ENCODE measurements at places on chromosomes 7 and 10.

- no peak for ATAC-seq
Measured at GRCh38 chr10:72137583-72137982, 49.2 kb upstream of the SPOCK2 start.

GRCh38 chr10:110214371-110214826 lies 7.0 kb downstream of the MXI1 start:
- ATAC-seq = no peak

DNA sequence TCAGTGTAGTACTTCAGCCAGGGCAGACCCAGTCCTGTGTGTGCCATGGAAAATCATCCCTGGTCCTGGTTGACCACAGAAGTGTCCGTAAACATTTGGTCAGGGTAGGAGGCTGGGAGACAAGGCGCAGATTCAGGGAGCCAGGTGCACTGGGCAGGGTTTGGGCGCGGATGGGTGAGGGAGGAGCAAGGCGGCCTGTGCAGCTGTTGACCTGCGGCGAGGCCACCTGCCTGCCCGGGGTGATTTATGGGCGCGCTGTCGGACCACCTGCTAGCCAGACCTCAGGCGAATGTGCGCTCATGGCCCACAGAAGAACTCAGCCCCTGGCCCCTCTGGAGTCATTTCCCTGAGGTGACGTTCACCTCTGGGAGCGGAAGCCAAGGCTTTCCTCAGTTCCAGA lies 6.6 kb downstream of the SFRP5 start:
- no peak for ATAC-seq

DNA sequence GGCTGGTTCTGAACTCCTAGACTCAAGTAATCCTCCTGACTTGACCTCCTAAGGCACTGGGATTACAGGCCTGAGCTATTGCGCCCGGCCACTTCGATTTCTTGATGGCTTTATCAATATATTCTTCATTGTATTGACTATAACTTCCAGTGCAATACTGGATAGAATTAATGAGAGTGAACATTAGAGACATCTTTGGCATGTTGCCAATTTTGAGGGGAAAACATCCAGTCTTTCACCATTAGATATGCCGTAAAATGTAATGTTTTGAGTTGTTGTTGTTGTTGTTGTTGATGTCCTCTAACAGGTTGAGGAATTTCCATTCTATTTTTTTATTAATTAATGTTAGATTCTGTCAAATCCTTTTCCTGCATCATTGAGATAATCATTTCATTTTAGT lies 578.9 kb downstream of the ZWINT start:
- no peak for ATAC-seq

DNA sequence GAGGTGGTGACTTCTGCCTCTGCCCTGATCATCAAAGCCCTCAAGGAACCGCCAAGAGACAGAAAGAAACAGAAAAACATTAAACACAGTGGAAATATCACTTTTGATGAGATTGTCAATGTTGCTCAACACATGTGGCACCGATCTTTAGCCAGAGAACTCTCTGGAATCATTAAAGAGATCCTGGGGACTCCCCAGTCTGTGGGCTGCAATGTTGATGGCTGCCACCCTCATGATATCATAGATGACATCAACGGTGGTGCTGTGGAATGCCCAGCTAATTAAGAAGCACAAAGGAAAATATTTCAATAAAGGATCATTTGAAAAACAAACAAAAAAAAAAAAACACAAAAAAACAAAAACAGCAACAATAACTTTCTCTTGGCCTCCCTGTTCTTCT lies 59.5 kb upstream of the TOMM7 start:
- no peak for ATAC-seq

DNA sequence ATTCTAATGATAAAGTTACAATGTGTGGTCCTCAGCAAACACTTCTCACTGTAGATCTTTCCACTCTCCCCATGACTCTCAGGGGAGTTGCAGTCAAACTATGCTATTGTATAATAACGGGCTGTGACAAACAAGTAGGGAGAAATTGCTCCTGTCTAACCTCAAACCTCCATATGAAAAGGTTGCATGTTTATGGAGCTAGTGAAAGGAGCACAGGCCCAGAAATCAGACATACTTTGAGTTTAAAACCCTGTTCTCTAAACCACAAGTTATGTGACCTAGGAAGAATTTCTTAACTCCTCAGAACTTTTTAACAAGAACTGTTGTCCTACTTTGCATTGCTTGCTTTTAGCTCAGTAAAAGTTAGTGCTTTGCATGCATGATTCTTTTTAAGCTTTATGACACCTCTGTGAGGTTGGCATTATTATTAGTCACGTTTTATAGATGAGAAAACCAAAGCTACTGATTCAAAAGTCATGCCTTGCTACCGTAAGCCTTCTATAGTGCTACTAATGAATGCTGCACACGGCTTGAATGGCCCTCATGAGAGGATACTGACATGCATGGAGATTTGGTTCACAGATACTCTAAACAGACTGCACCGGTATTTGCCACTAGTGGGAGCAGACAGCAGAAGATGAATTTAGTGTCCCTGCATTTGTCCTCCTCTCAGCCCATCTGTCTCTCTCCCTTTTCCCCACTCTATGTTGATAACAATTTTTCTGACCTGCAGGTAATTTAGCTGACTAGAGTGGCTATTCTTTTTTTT lies 129.5 kb upstream of the PCGF5 start:
- no peak for ATAC-seq

- no peak for ATAC-seq
Measured at GRCh38 chr10:32263300-32263699, 83.7 kb downstream of the EPC1 start.

GRCh38 chr7:16260236-16260728 lies 161.1 kb downstream of the CRPPA start:
- ATAC-seq = no peak

GRCh38 chr7:149471289-149471953 lies 10.6 kb upstream of the ZNF777 start:
- no peak for ATAC-seq

DNA sequence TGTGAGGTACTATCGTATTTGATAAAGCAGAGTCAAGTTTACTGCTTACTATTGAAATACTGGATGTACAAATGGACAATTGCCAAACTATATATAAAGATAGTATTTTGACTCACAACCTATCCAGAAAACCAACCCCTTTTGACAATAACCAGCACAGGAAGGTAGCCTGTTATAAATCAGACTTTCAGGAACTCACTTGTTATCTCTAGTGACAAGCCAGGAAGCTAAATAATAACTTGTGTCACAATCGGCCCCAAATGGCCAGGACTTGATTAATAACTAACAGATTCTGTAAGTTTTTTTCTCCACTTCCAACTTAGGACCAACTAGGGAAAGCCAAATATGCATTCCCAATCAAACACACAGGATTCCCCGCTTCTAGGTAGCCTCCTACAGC lies 38.8 kb upstream of the SLC35G1 start:
- ATAC-seq = no peak

- peak; percentile 34 for ATAC-seq
Measured at GRCh38 chr10:127907411-127908105, 655 bp downstream of the PTPRE start.

DNA sequence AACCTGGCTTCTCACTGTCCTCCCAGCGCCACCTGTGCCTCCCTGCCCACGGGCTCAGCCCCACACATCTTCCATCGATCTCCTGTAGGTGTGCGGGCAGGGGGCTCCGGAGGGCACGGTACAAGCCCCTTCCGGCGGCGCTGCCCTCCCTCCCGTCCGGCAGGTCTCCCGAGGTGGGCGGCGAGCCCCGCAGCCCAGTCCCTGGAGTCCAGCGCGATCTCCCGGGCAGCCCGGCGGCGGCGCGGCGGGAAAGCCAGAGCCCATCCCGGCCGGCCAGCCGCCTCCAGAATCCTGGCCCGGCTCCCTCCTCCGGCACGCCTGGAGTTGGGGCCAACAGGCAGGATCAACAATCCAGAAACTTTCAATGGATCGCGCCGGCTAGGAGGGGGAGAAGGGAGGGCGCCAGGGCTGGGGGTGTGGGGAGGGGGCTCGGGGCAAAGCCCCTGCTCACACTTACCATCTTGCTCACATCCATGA lies 100.1 kb downstream of the HIP1 start:
- ATAC-seq = no peak

GRCh38 chr7:124651136-124651535 lies 114.5 kb downstream of the GPR37 start:
- ATAC-seq = no peak

DNA sequence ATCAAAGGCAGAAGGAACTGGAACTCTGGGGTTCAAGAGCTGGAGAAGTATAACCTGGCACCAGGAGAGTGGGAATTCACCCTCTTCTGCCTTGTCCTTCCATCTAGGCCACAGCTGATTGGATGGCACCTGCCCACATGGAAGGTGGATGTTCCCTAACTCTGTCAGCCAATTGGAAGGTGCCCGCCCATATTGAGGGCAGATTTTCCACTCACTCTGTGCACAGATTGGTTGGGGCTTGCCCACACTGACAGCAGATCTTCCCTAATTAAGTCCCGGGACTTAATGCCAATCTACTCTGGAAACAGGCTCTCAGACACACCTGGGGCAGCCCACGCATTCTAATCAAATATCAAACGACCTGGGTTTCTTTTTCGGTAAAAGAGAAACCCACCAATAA lies 1142.3 kb upstream of the CELF2 start:
- ATAC-seq = peak; percentile 12

GRCh38 chr7:51455513-51455912 lies 138.9 kb upstream of the COBL start:
- no peak for ATAC-seq

DNA sequence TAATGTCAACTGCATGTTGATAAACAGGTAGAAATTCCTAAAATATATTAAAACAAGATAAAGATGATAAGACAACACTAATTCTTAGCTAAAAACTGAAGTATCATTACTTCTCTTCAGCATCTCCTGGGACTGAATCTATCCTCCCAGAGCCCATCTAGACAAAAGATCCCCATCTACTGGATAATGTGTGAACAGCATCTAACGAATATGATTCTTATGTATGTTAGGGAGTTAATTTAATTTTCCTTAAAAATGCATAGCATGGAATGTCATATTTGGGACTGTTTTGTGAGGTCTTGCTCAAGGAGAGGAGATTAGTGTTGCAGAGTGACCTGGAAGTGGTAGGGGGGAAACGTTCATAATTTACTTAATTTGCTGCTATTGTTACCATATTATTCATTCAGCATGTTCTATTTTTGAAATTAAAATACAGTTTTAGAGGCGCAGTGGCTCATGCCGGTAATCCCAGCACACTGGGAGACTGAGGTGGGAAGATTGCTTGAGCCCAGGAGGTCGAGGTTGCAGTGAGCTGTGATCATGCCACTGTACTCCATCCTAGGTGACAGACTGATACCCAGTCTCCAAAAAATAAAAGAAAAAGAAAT lies 305.1 kb upstream of the CSTF2T start:
- no peak for ATAC-seq

DNA sequence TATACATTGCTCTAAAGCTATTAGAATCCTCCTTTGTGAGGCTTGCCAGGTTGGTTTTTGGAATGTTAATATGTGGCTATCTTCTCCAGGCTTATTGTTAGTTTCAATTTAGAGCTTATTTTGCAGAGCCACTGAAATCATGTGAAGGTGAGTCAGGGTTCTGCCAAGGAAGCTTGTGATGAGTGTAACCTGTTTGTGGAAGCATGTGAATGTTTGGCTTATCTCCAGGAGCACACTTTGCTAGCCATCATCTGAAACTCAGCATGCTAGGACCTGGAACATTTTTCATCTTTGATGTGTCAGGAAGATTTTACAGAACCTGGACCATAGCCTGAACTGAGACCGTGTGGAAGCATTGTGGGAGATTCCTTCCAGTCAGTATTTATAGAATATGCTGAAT lies 197.3 kb downstream of the PPP1R9A start:
- no peak for ATAC-seq

- ATAC-seq = peak; percentile 94
Measured at GRCh38 chr7:16619979-16620408, 25.6 kb downstream of the ANKMY2 start.

GRCh38 chr7:155418304-155418703 lies 39.6 kb upstream of the EN2 start:
- ATAC-seq = no peak

GRCh38 chr7:51317582-51317910 lies 937 bp upstream of the COBL start:
- ATAC-seq = no peak

DNA sequence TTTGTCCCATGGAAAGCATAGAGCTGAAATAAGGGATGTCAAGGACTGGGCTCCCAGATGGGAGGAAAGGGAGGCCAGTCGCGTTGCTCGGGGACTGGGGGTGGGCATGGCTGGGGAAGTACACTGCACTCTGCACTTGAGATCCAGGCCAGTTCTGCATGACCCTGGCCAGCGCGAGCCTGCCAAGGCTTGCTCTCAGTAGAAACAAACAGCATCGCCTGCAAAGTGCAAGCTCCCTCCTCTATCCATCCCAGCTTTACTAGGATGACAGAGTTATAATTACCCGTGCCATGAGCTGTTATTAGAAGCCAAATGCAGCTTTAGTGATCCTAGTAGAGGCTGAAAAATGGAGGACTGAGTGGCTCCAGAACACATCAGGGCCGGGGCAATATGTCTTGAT lies 43.9 kb upstream of the PDCD4 start:
- no peak for ATAC-seq

DNA sequence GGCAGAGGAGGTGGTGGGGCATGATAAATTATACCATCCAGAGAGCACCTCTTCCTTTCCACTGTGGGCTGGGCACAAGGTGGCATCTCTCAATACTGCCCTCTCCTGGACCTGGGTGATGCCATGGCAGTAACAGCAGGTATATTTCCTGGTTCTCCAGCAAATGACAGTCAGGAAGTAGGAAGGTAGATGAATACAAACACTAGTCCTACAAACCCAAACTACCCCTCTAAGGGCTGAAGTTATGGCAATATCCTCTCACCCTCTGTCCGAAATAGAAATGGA lies 1004.9 kb downstream of the KCNMA1 start:
- ATAC-seq = no peak

DNA sequence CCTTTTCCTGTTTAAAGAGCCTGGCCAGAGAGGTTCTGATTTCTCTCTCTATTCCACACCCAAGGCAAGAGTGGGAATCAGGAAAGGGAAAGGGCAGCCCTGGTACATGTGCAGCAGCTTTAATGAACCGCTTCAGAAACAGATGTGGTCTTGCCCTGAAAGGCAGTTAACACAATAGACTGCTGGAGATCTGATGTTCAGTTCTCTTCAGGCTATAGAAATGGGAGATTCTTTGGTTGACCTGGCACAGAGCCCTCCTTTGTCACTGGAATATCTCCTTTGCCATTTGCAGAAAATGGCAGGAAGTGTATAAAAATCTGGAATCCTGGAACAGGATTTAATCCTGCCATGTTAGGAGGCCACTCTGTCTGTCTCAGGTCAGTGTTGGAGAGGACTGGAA lies 36.3 kb upstream of the EXOC6 start:
- no peak for ATAC-seq

- no peak for ATAC-seq
Measured at GRCh38 chr10:69338133-69338456, 59.8 kb downstream of the HK1 start.

GRCh38 chr10:28177944-28178637 lies 124.8 kb downstream of the MPP7 start:
- no peak for ATAC-seq

- no peak for ATAC-seq
Measured at GRCh38 chr10:74991435-74991834, 120.0 kb upstream of the SAMD8 start.

DNA sequence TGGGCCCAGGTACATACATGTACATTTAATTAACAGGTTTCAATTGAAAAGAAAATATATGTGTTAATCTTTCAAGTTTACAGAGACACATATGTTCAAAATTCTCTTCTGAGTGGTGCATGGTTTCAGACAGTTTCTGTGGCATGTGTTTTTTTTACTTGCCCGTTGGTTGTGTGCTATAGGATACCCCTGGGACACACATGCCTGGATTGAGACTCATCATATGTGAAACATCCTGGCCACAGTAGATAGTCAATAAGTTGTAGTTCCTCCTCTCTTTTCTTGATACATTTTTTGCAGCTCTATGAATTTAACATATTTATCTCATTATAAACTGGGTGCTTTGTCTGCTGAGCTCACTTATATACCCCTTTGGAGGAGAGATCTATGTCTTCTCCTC lies 207.8 kb upstream of the CTBP2 start:
- ATAC-seq = no peak

All from stimulated activated memory B cell treated with anti-CD40 and anti-IgM and Interleukin-4, amounts not matched to agents 10 μg/mL and 1 μg/mL and 100 μg/mL, for 72 hours (primary cell).